ENCODE measurements at places on chromosomes 3 and 15. TPM values are rescaled to one million over a fixed set of nuclear protein-coding genes. Genes with fewer than 3 reads are reported as not detected.

Gene SLC28A2
- not detected for total RNA-seq

Gene FOXB1
- total RNA-seq = not detected

Gene NME9
- total RNA-seq = not detected

Gene RTP3
- not detected for total RNA-seq

Gene COL6A5
- total RNA-seq = not detected

DNA sequence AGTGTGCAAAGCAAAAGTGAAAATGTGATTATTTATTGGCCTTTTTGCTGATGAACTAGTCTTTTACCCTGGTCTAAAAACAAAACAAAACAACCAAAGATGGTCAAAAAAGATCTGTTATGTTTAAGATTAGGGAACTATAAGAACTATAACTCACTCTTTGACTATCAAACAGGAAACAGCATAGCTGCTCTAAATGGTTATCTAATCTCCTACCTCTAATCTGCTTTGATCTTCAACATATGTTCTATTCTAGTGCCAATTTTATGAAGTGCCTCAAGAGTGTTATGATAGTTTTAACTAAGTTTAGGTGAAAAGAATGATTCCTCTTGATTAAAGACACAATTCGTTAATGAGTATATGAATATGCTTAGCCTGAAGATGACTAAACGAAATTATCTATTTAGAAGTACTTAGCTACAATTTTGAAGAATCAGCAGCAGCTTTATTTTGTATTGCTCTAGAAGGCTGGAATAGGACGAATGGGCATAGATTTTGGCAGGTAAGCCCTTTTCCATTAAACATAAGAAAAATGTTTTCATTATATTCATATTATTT, 46.0 kb downstream of the SETD2 start:
- no peak for DNase-seq

GRCh38 chr3:15428539-15428938, 1.1 kb downstream of the EAF1 start:
- DNase-seq = peak; percentile 88

DNA sequence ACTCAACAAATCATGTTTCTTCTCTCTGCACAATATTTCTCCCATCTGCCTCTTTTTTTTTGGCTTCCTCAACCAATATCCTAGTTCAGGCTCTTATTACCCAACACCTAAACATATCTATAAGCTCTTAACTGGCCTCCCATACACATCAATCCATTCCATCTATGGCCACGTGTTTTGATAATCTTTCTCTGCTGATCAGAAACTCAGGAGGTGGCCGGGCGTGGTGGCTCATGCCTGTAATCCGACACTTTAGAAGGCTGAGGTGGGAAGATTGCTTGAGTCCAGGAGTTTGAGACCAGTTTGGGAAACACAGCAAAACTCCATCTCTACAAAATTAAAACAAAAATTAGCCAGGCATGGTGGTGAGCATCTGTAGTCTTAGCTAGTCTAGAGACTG, 68.4 kb downstream of the IGF2BP2 start:
- no peak for DNase-seq

GRCh38 chr15:77769700-77770099, 137.0 kb upstream of the LINGO1 start:
- no peak for DNase-seq

- DNase-seq = peak; percentile 89
Observed at GRCh38 chr15:60362321-60363086, 35.3 kb downstream of the ANXA2 start.
